ENCODE measurements at places on chromosomes 5 and 9.

DNA sequence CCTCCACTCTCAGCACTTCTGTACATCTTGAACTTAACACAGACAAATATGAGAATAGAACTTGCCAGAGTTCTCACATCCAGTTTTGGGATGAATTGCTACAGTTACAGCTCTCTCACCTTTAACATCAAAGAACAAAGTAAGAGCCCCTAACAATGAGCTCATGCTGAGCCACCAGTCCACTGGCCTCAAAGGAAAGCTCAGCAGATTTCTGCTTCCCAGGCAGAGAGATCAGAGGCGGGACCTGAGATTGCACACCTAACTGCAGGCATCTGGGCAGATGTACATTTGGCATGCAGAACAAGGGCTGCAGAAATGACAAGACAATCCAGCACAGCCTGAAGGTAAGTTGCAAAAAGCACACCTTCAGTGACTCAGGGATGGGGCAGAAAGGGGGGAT lies 300.9 kb downstream of the MRPS30 start:
- no peak for DNase-seq

DNA sequence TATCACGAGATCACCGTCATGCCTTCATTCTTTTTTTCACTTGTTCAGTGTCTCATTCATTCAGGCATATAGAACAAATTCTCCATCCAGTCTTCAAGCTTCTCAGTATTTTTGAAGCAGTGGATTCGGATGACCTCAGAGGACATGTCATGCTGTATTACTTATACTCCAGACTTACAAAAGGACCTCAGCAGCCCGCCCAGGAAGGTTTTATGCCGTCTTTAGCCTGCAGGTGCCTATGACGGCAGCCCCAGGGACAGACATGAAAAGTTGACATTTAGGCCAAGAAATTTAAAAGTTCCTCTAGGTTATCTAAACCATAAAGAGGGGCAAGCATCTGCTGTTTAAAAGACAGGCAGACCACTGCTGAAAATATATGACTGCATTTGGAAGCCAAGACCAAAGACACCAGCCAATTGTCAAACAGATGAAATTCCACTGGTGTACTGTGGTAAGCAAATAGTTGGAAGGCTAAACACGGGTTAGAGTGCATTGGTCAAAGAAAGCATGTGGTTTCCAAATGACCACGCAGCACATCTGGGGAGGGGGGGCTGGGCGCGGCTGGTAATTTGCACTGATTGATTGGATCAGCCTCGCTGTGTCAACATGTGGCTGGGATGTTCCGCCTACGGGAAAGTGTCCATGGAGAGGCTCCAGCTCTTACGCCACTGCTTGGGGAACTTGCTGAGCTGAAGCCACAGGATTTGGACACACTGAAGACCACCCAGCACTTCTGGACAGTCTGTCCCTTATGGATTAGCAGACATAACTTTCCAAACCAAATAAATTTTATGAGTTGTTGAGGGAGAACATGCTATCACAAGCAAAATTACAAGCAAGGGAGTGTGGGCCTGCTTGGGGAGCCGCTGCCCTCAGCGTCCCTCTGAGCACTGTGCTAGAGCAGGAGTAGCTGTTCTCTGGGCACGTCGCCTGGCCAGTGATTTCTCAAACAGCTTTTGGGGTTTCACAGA lies 173.6 kb downstream of the FANCC start:
- peak; percentile 65 for DNase-seq

DNA sequence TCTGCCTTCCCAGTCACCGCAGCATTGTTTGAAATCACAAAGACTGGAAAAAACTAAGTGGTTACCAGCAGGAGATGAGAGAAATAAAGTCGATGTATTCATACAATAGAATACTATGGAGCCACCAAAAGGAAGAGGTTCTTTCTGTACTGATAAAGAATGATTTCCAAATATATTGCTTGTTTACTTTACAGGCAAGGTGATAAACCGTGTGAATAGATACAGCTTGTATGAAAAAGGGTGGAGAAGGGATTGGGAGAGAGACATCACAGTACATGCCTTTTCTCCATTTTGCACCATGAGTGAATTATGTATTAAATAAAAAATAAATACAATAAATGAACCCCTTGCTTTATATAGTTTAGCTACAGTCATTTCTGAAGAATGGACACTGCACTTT lies 91.7 kb downstream of the RFK start:
- no peak for DNase-seq

DNA sequence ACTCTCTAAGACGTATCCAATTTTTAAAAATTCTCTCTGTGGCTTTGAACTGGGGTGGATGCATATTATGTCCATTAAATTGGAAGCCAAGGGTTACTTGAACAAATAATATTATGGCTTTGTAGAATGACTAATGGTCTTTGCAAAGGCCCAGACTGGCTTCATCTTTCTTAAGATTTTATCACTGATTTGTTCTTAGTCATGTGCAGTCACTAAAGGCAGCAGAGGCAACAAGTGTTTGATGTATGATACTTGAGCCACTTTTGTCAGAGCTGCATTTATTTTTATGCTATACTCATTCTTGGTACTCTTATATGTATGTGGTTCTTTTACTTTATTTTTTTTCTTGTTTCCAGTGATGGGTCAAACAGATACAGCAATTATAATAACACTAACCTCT lies 152.2 kb downstream of the NR2F1-AS1 start:
- no peak for DNase-seq

GRCh38 chr9:2765250-2765880 lies 48.1 kb downstream of the KCNV2 start:
- no peak for DNase-seq

Data from right renal cortex interstitium (tissue), 3 donors.